NCI-H69 (cell line): ENCODE measurements at places on chromosomes 6 and 20.

DNA sequence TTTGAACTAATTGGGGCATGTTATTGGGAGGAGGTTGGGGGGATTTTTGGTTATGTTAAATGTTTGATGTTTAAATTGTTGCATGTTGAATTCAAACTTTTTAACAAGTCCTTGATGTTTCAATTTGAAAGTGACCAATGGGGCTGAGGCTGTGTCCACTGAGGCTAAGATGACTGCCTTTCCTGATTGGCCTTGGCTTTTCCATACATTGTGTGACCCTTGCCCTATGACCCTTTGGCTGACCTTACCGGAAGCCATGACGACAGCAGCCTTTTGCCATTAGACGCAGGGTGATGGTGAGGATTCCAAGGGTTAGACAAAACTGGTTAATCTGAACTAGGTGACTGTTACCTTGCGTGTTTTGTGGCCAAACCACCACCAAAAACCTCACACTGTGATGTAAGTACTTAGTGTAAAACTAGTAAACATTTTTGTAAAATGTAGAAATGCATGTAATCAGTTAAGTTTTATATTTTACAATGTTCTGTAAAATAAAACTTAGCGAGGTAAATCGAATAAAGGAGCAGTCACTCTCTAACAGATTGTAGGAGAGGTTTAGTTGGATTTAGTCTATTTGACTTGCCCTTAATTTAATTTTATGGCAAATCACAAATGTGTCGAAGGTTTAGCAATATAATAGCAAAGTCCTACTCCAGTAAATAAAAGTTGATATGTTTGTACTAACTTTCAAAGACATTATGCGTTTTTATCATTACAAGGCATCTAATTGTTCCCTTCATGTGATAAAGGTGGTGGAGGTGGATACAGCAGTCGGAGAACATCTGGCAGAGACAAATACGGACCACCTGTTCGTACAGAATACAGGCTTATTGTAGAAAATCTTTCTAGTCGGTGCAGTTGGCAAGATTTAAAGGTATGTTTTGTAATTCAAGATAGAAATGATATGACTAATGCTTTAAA, 1.6 kb downstream of the SRSF6 start:
- no peak for DNase-seq

DNA sequence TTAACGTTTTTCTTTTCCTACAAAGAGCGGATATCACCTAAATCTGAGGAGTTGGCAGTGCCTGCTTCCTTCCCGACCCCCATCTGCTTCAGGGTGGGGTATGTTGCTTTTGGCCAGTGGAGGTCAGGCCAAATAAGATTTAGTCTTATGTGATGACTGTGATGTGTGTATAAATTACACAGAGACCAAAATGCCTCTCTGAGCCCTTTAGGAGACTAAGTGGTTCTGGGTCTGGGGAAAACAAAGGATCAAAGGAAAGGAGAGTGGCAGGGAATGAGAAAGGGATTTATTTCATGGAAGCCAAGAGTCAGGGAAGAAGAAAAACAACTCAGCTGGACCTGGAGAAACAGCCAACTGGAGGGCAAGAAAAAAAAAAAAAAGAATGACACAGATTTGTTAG, 39.1 kb upstream of the TBC1D7 start:
- DNase-seq = peak; percentile 77

DNA sequence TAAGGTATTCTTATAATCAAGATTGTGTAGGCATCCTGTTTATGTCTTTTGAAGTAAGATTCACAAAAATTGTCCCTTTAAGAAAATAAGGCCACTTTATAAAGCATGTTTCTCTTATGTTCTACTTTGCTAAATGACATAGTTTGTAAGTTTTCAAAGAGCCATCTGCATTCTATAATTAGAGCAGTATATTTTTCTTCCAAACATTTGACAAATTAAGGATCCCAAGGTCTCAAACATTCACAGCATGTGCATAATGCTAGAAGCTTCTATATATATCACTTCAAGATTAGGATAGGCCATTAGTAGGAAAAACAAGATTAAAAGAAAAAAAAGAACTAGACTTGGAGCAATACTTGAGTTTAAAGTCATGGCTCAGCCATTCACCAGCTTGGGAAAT, 55.9 kb upstream of the DOK5 start:
- no peak for DNase-seq

GRCh38 chr6:72382602-72383529, 239.0 kb upstream of the KCNQ5 start:
- DNase-seq = no peak

GRCh38 chr20:23357767-23358562, 4.0 kb upstream of the GZF1 start:
- peak; percentile 100 for DNase-seq
